Activated naive CD4-positive, alpha-beta T cell treated with Interleukin-2 at 50 U/mL for 16 hours (primary cell): ENCODE measurements at places on chromosomes 5 and 9.

- DNase-seq, result no peak
Measured at GRCh38 chr9:20224756-20225155, 397.5 kb downstream of the MLLT3 start.

- DNase-seq, result no peak
Measured at GRCh38 chr9:83109296-83109695, 46.4 kb upstream of the RASEF start.

DNA sequence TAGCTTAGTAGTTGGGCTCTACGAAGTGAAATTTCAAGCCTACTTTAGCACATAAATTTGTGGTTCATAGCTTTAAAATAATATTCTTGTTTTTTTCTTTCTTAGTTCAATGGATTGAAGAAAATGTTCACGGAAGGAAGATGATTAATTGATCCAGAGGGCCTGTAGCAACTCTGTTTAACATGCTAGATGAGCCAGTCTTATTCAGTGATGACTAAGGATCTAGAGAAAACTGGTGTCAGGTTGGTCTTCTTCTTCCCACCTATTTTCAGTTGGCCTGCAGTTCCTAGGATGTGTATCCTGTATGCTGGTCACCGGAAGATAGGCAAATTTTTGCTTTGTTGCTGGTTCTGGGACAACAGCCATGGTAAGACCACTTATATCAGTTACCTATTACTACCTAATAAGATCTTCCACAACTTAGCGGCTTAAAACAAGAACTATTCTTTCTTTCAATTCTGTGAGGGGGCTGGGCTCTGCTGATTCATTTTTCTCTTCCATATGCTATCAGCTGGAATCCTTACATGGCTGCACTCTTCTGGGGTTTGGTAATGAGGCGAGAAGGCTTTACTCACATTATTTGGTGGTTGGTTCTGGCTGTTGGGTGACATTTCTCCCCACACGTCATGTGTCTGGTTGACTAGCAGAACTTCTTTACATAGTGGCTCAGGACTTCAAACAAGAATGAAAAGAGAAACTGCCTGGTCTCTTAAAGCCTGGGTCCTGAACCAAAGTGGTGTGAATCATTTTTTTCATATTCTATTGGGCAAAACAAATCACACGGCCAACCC is 182.7 kb upstream of the ACTBL2 start:
- no peak for DNase-seq

- no peak for DNase-seq
Measured at GRCh38 chr5:110899566-110900412, 161.0 kb downstream of the SLC25A46 start.

DNA sequence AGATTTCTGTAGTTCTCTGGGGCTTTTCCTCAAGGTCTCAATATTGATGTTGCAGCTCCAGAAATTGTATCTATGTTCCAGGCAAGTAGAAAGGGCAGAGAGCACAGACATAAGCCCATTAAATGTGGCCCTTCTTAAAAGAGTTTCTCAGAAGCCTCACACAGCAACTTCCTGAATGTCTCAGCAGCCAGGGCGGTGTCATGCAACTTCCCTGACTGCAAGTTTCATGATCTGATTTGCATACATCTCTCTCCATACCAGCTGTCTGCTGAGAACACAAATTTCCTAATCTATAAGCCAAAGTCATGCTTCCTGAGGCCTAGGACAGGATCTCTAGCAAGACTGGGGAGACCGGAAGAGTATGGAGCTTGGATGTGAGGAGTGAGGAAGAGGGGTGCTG is 13.0 kb downstream of the RGS7BP start:
- DNase-seq, result no peak

GRCh38 chr5:38446029-38446522 is 110.4 kb downstream of the LIFR start:
- DNase-seq, result no peak

DNA sequence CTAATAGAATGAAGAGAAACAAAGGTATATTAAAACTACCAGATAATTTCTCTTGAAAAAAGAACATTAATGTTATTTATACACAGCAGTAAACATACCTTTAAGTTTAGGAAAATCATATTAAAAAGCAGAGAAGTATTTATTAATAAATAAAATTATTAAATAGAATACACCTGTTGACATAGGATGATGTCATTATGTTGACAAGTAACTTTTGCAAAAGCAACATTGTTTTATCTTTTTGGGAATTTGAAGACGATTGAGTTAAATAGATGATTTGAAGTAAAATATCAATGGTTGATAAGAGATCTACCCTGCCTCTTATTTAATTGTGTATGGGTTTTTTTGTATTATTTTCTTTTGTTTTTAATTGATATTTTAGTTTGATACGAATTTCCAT is 711.1 kb upstream of the NUDT12 start:
- DNase-seq, result no peak
